ENCODE measurements at places on chromosomes 2 and 18.

DNA sequence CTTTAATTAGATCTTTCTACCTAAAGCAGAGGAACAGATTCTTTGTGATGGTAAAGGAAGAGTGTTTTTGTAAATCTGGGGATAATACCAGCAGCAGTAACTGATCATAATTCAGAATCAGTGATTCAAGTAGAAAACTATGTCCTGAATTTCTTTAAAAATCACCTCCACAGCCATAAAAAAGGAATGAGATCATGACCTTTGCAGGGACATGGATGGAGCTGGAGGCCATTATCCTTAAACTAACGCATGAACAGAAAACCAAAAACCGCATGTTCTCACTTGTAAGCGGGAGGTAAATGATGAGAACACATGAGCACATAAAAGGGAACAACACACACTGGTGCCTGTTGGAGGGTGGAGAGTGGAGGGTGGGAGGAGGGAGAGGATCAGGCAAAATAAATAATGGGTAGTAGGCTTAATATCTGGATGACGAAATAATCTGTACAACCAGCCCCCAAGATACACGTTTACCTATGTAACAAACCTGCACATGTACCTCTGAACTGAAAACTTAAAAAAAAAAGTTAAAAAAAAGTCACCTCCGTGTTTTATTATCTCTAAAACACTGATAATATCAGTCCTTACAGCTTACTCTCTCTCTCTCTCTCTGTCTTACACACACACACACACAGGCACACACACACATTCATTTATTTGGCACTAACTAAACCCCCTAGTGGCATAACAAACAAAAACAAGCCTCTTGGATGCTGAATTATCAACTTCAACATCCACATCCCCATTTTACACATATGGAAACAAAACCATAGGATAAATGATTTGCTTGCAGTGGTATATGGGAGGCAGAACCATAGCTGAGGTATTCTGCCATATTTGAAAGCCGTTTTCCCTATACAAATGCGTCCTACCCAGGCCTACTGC lies 1.4 kb downstream of the TM4SF20 start:
- H3K27ac ChIP-seq, result peak overlapping the region; percentile 87
- peaks cover 61% of the 10 kb centered on the region for H3K4me1 ChIP-seq
- no peaks in the 10 kb centered on the region for H3K27me3 ChIP-seq
- peak; percentile 44 for DNase-seq

GRCh38 chr2:235384624-235385023 lies 109.2 kb upstream of the AGAP1 start:
- peaks cover 7% of the 10 kb centered on the region for H3K4me1 ChIP-seq
- H3K4me3 ChIP-seq, result no peak overlapping the region
- no peak for DNase-seq
- no peaks in the 10 kb centered on the region for H3K27me3 ChIP-seq
- no peak overlapping the region for H3K27ac ChIP-seq

DNA sequence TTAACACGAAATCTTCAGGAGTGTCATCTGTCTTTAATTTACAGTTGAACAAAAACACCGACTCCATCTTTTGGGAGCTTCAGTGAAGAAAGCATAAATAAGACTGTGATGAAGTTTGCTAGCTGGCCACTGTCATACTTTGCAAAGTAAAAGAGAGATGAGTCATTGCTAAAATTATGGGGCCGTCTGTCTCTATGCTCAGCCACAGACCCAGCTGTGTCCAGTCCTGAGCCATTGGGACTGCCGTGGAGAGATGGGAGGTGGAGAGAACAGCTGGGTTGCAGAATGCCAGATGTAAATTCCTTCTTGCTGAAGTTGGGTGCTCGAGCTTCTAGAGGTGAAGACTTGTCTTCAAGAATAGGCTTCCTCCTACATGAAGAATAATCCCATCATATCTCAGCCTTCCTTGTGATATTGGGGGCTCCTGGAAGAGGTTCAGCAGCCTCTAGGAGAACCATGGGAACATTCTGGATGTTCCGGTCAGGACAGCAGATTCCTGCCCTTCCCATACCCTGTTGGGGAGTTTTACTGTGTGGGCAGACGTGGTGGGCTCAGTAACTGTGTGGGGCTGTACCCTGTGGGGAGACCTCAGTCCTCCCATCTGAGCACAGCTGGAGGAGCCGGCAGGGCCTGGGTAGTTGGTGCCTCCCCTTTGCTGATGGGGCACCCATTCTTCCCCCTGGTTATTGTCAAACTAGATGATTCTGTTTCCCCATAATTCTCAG lies 71.1 kb downstream of the LDLRAD4 start:
- H3K4me3 ChIP-seq, result no peak overlapping the region
- no peaks in the 10 kb centered on the region for H3K4me1 ChIP-seq
- no peaks in the 10 kb centered on the region for H3K27me3 ChIP-seq
- no peak overlapping the region for H3K27ac ChIP-seq
- DNase-seq, result peak; percentile 8

- H3K27me3 ChIP-seq, result no peaks in the 10 kb centered on the region
- no peak overlapping the region for H3K4me3 ChIP-seq
- peaks cover 72% of the 10 kb centered on the region for H3K36me3 ChIP-seq
- H3K4me1 ChIP-seq, result peaks cover 14% of the 10 kb centered on the region
- DNase-seq, result no peak
- no peak overlapping the region for H3K27ac ChIP-seq
Measured at GRCh38 chr2:99404039-99404796, 67.0 kb downstream of the EIF5B start.

DNA sequence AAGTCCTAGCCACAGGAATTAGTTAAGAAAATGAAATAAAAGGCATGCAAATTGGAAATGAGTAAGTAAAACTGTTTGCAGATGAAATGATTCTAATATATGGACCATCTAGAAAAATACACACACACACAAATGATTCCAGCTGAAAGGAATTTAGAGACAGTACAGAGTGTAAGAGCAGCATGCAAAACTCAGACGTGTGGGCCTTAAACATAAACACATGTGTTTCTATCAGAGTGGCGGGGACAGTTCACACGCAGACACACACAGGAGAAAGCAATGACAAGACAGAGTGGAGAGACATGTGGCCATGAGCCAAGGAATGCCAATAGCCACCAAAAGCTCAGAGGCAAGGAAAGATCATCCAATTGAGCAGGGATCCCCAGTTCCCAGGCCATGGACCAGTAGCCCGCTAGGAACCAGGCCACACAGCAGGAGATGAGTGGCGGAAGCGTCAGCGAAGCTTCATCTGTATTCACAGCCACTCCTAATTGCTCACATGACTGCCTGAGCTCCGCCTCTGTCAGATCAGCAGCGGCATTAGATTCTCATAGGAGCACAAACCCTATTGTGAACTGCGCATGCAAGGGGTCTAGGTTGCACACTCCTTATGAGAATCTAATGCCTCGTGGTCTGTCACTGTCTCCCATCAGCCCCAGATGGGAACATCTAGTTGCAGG lies 155.4 kb downstream of the ARL4C start:
- 0 out of 2 replicates have a peak overlapping the region, but pooled peaks have one; percentile 4 for H3K4me3 ChIP-seq
- peak; percentile 82 for DNase-seq
- H3K4me1 ChIP-seq, result no peaks in the 10 kb centered on the region
- no peaks in the 10 kb centered on the region for H3K27me3 ChIP-seq
- H3K27ac ChIP-seq, result peak overlapping the region; percentile 64
- H3K36me3 ChIP-seq, result no peaks in the 10 kb centered on the region

DNA sequence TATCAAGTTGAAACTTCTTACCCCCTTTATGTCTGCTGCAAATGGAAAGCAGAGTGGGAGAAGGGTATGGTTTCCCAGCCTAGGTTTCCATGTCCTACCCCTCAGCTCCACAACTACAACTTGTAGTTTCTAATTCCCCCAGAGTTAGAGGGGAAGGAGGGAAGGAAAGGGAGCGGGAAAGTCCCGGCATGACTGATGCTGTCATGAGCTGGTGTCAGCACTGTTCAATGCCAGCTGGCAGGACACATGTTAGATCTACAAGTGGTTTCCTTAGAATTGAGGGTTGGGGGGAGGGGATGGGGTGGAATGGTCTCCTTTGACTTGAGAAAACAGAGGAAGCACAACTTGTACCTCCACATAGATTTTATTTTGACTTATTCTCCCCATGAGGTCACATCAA lies 194.0 kb downstream of the MBD2 start:
- no peaks in the 10 kb centered on the region for H3K27me3 ChIP-seq
- H3K36me3 ChIP-seq, result no peaks in the 10 kb centered on the region
- DNase-seq, result no peak
- H3K4me3 ChIP-seq, result no peak overlapping the region
- no peaks in the 10 kb centered on the region for H3K4me1 ChIP-seq
- H3K27ac ChIP-seq, result no peak overlapping the region

- no peak overlapping the region for H3K4me3 ChIP-seq
- no peaks in the 10 kb centered on the region for H3K27me3 ChIP-seq
- peak; percentile 9 for DNase-seq
- no peaks in the 10 kb centered on the region for H3K36me3 ChIP-seq
Measured at GRCh38 chr2:140988597-140988996, 1142.2 kb downstream of the LRP1B start.
